ENCODE measurements at places on chromosomes 4 and X.

GRCh38 chr4:165461159-165461821, 82.5 kb downstream of the CPE start:
- DNase-seq = no peak

GRCh38 chrX:56762707-56763555, 33.9 kb downstream of the NBDY start:
- DNase-seq = no peak

GRCh38 chrX:81377329-81377728, 175.4 kb downstream of the SH3BGRL start:
- no peak for DNase-seq

DNA sequence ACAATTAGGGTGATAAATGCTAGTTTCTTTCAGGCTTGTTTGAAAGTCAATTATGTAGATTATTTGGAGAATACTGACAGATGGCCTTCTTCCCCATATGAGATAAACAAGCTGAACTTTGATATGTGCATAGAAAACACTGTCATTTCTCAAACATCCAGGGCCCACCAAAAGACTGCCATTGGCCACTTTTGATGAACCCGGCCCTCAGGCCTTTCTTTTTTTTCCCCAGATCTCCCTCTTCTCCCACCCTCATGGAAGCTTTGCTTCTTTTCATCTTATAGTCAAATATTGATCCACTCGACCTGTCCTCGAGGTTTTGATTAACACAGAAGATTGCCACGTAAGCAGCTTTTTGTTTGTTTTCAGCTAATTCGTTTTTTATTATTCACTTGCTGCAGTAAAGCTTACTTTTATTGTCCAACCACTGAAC, 377.4 kb downstream of the SMARCA1 start:
- DNase-seq = no peak

DNA sequence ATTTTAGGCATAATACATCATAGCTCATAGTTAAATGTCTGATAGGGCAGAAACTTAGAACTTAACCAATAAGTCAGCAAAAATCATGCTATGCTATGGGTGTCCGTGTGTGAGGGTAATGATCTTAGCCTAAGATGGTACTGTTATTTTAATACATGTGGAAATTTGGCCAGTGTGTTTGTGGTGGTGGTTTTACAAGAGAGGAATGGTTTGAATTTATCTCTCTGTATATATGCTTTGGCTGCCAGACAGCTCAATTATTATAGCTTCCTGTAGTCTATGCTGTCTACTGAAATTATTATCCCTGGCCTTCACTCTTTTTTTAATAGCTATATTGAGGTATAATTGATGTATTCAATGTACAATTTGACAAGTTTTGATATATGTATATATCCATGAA, 21.3 kb downstream of the ZNF330 start:
- no peak for DNase-seq

GRCh38 chrX:85024562-85024961, 20.9 kb downstream of the APOOL start:
- no peak for DNase-seq

DNA sequence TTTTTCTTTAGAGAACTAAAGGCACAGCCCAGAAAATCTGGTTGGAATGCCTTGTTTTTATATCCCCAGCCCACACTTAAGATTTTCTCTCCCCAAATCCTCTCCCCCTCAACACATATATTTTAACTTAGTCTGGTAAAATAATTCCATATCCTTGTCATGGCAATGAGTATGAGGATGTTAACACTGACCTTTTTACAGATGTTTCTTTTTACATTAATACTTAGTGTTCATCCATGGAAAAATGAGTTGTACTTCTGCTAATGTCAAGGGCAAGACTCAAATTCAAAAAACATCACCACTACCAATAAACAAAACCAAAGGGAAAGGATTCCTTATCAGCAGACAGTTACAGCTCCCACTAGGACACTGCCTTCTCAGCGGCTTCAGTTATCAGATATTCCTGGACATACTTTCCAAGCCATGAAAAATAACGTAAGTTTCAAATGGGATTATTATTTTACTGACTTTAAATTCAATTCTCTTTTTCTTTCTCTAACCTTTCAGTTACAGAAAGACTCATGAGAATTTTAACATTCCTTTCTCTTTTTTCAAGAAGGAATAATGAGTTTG, 83.3 kb downstream of the RASL11B start:
- DNase-seq = no peak

- DNase-seq = no peak
These were observed 4.6 kb upstream of the KANTR start for GRCh38 chrX:53089224-53089842.

GRCh38 chrX:10597871-10598270, 22.5 kb downstream of the MID1 start:
- no peak for DNase-seq

GRCh38 chrX:125293850-125294780, 25.6 kb upstream of the TEX13C start:
- no peak for DNase-seq
